GDM1 (cell line): ENCODE measurements at places on chromosomes 2 and 18.

DNA sequence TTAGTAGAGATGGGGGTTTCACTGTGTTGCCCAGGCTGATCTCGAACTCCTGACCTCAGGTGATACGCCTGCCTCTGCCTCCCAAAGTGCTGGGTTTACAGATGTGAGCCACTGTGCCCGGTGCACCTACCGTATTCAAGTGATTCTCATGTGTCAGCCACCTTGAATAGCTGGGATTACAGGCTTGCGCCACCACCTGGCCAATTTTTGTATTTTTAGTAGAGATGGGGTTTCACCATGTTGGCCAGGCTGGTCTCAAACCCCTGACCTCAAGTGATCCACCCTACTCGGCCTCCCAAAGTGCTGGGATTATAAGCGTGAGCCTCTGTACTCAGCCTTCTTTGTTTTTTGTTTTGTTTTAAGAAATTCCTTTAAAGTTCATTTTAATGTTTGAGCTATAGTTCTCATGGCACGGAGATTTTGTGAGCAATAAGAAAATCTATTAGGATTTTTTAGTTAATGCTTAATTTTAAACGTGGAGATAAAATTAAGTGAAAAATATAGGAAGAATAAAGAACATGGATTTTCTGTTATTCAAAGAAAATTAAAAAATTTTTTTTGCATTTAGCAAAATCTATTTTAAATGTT lies 242.6 kb downstream of the PHLPP1 start:
- peak; percentile 36 for DNase-seq

- DNase-seq: no peak
Observed at GRCh38 chr18:26978812-26979341, 113.4 kb upstream of the AQP4 start.

DNA sequence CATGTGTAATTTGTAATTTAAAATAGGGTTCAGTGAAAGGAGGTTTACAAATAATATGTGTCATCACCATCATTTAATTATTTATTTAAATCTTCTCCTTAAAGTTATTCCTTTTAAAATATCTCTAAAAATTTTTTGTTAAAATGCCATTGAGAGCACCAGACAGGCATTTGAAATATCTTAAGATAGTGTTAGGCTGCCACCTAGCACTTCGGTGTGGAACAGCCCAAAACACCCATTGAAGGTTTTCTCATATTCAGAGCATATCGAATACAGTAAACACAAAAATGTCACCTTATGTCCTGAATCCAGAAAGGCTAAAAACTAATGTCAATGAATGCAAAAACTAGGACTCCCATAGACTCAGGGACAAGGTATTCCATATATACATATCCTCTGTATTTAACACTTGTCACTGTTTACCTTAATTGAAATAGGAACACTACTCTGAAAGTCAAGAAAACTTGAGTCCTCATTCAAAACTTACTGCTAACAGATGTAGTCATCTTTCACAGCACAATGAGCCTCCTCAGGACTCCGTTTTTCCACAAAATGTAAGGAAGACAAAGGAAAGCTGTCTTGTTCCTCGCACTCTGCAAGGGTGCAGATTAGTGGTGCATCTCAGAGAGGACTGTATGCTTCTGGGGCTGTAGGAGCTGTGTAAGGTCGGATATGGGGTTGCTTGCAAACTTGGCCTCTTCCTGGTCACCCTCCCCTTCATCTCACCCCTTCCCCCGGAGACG lies 329.5 kb downstream of the PAX3 start:
- no peak for DNase-seq

GRCh38 chr2:158089322-158089721 lies 12.4 kb upstream of the UPP2 start:
- DNase-seq: no peak

DNA sequence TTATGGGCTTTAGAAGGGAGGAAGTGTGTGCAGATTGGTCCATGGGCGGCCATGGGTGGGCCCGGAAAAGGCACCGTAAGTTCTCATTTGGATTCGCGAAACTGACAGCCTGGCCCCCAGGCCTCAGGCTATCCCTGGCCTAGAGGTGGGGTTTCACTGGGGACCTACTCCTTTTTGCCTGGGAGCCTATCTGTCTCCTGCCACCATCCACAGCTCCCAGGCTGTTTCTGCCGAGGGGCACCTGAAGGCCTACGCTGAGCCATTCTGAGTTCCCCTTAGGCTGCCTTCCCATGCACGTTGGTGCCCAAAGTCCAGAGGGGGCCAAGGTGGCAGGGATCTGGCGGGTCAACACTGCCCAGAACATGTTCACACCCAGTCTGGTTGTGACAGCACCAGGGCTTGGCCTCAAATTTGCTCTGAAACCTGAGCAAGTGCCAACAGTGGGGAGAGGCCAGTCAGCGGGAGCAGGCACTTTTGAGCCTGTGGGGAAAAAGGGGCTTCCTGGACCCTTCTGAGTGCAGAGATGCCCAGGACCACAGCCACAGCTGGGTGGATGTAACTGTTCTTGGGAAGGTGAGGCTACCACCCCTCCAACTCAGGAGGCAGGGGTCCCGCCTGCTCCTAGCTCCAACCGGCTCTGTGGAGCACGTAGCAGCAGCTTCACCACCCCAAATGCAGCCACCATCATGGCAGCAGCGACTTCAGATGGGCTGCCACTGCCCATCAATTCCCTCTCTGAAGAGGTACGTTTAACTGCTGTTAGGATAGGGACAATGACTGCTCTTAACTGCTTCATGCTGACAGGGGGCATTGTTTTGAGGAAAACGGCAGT lies 73.6 kb upstream of the ZNF804A start:
- DNase-seq: no peak
